ENCODE measurements at places on chromosomes 2 and 18.

DNA sequence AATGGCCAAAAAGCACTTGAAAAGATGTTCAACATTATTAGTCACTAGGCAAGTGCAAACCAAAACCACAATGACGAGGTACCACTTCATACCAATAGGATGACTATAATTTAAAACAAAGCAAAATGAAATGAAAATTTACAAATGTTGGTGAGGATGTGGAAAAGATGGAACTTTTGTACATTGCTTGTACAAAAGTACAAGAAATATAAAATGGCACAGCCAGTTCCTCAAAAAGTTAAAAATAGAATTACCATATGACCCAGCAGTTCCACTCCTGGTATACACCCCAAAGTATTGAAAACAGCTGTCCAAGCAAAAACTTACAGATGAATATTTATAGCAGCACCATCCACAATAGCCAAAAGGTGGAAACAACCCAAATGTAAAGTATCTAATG lies 107.8 kb upstream of the XPO1 start:
- DNase-seq, result no peak

DNA sequence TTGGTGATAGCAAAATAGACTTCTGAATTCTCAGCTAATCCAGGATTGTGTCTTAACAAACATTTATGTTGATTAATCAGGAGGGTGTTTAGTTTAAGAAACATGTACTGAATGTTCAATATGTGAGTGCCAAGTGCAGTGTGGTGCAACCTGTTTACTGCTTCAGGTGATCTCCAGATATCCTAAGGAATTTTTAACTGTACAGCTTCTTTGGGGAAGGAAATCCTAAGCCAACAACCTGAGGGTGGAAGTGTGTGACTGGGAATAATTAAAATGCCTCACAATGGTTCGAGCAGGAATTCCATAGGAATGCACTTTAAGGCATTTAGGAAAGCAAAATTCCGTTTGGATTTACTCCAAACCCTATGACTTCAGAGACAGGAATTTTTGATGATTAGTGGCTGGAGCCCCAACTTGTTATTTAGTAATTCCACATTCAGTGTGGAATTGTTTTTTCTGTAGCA lies 16.4 kb downstream of the CRIM1 start:
- DNase-seq, result no peak

GRCh38 chr18:56560992-56561391 lies 77.4 kb downstream of the TXNL1 start:
- no peak for DNase-seq

- DNase-seq, result no peak
Observed at GRCh38 chr18:79962835-79963657, 1.4 kb upstream of the HSBP1L1 start.

GRCh38 chr18:46338205-46338604 lies 234.0 kb downstream of the HAUS1 start:
- no peak for DNase-seq

Measured in HEK293T (cell line).